Activated T-cell treated with anti-CD3 and anti-CD28 coated beads for 24 hours (primary cell): ENCODE measurements at places on chromosomes 16 and 17.

- DNase-seq, result no peak
Measured at GRCh38 chr17:19799796-19800195, 51.7 kb upstream of the ALDH3A1 start.

GRCh38 chr17:76678330-76678729, 32.4 kb downstream of the MXRA7 start:
- no peak for DNase-seq

DNA sequence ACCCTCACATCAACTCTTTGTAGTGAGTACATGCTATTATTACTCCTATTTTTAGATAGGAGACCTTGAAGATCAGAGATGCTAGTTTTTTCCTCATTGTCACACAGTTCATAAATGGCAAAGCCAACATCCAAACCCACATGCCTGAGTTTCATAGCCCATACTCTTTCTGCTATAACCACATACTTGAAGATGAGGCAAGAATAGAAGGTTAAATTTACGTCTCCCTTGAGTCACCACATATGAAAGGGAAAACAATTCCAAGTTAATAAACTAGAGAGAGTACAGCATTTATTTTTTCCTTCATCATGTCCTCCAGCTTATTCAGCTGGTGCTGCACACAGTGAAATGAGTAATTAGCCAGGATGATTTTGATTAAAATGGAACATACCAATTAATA, 23.7 kb downstream of the NUDT7 start:
- no peak for DNase-seq

DNA sequence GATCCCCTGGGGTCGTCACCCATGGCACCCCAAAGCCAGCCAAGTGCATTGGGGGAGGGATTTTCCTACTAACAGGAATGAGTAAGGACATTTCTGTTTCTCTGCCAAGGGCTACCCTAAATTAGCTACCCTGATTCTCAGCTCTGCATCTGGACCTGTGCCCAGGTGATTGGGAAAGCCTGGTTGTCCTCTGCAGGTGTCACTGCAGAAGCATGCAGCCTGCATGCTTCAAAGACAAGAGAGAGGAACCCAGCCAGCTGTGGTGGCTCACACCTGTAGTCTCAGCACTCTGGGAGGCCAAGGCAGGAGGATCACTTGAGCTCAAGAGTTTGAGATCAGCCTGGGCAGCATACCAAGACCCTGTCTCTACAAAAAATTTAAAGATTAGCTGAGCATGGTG, 19.6 kb downstream of the BEAN1 start:
- no peak for DNase-seq

GRCh38 chr17:31411707-31412285, 20.3 kb downstream of the RAB11FIP4 start:
- no peak for DNase-seq

DNA sequence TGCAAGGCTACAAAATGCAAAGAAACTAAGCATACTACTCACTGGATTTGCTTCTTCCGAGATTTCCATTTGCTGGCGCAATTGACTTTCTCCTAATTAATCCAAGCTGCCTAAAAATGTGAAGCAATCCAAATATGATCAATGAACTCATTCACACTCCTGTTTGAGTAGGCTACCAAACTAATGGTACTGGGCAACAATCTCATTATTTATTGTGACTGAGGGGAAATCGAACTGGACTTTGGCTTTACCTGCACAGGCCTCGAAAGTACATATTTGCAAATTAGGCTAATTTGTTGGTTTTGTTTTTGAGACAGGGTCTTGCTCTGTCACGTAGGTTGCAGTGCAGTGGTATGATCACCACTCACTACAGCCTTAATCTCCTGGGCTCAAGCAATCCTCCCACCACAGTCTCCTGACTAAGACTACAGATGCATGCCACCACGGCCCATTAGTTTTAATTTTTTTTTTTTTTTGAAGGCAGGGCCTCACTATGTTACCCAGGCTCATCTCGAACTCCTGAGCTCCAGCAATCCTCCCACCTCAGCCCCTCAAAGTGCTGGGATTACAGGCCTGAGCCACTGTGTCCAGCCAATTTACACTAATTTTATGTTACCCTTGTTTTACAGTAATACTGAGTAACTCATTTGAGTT, 2.6 kb downstream of the ERI2 start:
- no peak for DNase-seq

- no peak for DNase-seq
Measured at GRCh38 chr17:28575126-28575795, 1.4 kb downstream of the ALDOC start.

- DNase-seq, result no peak
Measured at GRCh38 chr17:58789160-58789559, 33.5 kb downstream of the PPM1E start.

GRCh38 chr17:29032013-29032856, 10.7 kb upstream of the PIPOX start:
- DNase-seq, result no peak

- DNase-seq, result no peak
Measured at GRCh38 chr17:10477701-10478100, 8.3 kb upstream of the MYH4 start.

DNA sequence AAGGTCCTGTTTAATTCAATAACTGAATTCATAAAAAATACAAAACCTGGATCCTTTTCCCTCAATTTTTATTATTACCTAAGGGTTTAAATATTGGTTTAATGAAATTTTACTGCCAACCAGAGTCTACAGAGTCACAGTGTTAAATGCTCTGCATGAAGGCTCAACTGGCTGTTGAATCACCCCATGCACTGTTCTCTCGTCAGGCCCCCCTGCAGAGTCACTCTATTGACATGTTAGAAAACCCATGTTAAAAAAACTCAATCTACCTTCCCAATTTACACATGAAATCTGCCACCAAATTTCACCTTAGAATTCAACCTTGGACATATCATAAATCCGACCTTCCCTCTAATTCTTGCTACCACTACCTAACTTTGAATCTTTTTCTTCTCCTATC, 43.3 kb upstream of the ULK2 start:
- no peak for DNase-seq

DNA sequence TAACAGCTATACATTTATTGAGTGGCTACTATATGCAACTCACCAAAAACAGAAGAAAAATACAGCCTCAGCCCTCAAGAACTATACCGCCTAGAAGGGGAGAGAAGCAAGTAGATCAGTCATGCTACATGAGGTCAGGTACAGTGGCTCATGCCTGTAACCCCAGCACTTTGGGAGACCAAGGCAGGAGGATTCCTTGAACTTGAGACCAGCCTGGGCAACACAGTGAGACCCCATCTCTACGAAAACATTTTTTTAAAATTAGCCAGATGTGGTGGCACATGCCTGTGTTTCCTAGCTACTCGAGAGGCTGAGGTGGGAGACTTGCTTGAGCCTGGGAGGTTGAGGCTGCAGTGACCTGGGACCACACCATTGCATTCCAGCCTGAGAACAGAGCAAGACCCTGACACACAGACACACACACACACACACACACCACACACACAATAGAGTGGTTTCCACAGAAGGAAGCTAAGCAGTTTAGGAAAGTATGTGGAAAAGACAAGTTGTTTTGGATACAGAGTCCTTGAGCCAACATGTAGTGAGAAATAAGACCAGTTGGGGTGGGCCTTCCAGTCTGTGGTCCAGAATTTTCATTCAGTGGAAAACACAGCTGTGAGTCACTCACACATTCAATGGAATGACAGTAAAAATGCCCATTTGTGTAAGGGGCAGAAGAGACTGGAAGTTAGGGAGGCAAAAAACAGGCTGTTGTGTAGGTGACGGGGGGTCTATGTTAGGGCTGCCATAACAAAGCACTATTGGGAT, 10.7 kb upstream of the SNTB2 start:
- DNase-seq, result no peak

DNA sequence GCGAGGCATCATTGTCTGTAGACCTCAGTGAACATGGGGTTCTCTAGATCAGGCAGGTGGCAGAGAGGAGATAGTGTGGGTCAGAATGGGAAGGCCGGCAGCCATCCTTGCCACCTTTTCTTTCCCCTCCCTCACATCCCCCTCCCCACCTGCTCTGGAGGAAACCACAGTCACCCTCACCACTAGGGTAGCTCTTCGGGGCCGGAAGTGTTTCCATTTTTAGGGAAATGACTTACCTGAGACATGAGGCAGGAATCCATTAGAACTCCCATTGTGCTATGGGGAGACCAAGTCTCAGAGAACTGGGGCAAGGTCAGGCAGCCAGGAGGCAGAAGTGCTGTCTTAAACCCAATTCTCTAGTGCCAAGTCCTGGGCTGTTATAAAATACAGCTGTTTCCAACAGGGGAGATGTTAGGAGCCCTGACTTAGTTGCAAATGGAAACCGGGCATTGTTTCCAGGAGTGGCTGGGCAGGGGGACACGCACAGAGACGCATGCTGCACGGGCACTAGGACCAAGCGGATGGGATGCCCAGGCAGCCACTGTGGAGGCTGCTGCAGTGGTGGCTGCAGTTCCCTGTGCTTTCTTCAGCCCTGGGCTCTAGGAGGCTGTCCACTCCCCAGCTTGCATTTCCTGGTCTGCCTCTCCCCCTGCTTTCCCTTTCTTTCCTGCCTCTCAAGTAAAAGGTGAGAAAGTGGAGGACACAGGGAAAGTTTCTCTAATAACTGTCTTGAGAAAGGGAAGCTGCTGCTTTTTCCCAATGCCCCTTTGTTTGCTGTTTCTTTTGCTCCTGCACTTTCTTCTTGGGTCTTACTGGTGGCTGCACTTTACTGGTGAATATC, 2.8 kb downstream of the HAS3 start:
- DNase-seq, result no peak

GRCh38 chr16:52652033-52652432, 105.1 kb upstream of the TOX3 start:
- DNase-seq, result no peak

GRCh38 chr17:55318081-55318480, 53.3 kb downstream of the HLF start:
- DNase-seq, result no peak

DNA sequence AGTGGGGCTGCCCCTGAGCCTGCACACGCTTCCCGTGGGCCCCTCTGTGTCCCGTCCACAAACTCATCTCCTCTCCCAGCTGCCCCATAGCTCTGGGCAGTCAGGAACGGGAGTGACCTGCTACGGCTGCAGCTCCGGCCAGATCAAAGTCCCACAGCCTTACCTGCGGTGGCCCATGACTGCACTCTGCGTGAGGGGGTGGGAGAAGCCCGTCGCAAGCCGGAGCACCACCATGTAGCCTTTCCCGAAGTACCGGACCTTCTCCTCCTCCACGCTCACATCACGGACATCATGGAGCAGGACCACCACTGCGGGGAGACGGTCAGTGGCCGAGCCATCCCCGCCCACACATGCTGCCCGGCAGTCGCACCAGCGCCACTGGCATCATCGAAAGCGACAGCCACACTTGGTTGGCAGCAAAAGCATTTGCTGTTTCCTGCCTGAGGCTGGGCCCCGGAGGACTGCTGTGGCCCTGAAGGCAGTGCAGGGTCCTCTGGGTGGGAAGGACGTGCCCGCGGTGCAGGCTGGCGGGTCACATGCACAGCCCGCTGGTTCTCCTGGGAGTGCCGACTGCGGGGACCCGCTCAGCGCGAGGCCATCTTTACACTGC, 6.2 kb downstream of the CYBC1 start:
- no peak for DNase-seq

DNA sequence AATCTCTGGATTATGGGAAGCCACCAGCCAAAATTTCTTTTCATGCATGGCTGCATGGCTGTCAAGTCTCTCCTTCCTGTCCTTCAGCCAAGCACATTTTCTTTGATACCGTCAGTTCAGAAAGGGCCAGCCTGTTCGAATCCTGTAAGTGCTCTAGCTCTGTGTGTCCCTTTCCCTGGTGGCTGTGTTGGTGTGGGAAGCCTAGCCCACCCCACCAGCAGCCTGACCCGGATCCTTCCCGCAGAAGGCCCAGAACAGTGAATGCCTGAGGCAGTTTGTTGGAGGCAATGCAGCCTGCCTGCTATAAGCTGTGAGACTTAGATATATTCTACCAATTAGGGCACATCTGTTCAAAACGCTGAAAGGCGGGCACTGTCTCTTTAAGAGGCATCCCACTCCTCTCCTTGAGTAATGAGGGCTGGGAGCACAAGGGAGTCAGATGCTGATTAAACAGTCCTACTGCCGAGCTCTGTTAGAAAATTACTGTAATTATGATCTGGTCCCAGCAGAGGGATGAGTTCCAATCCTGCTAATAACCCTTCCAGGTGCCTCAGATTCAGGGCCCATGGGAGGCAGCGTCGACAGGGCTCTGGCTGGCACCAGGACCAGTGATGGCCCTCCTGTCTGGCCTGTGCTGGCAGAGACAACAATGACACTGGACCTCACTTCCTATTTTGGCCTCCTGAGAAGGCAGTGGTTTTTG, 18.4 kb downstream of the SNX11 start:
- DNase-seq, result no peak

DNA sequence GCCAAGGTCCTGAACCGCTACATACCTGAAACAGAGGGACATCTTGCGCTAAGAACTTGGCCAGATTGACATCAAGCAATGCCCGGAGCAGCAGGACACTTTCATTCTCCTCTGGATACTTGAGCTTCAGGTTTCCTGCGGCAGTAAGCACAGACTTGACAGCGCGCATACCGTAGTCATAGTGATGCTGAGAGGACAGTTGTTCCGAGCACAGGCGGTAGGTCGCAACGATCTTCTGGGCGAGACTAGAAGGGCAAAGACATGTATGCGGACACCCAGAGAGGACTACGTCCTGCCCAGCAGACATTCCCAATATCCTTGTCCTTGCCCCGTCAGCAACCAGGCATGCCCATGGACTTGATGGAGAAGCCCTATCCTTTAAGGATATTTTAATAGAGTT, 112.9 kb downstream of the DNAH3 start:
- no peak for DNase-seq
